ENCODE measurements at places on chromosomes 5 and 9.

GRCh38 chr5:43514025-43514424 lies 923 bp downstream of the C5orf34 start:
- DNase-seq, result no peak

GRCh38 chr9:91197232-91198181 lies 164.2 kb downstream of the AUH start:
- DNase-seq, result peak; percentile 13

- no peak for DNase-seq
These were observed 38.4 kb downstream of the SMC5 start for GRCh38 chr9:70297141-70297540.

GRCh38 chr5:107215611-107216010 lies 455.1 kb downstream of the EFNA5 start:
- DNase-seq, result no peak

GRCh38 chr9:116064970-116065369 lies 88.6 kb upstream of the PAPPA start:
- no peak for DNase-seq

DNA sequence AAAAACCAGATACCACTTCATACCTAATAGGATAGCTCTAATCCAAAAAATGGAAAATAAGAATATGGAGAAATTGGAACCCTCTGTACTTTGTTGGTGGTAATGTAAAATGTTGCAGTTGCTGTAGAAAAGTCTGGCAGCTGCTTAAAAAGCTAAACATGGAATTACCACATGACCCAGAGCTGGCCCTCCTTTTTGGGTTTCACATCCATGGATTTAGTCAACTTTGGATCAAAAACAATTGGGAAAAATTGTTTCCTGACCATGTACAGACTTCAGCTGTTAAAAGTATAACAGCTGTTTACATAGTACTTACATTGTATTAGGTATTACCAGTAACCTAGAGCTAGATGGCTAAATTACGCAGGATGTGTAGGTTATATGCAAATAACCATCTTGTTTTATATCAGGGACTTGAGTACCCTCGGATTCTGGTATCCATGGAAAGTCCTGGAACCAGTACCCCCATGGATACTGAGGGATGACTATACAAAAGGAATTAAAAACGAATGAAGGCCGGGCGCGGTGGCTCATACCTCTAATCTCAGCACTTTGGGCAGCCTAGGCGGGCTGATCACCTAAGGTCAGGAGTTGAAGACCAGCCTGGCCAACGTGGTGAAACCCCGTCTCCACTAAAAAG lies 15.8 kb downstream of the DNAJA1 start:
- DNase-seq, result no peak

GRCh38 chr9:105138306-105138801 lies 106.1 kb upstream of the SLC44A1 start:
- no peak for DNase-seq

DNA sequence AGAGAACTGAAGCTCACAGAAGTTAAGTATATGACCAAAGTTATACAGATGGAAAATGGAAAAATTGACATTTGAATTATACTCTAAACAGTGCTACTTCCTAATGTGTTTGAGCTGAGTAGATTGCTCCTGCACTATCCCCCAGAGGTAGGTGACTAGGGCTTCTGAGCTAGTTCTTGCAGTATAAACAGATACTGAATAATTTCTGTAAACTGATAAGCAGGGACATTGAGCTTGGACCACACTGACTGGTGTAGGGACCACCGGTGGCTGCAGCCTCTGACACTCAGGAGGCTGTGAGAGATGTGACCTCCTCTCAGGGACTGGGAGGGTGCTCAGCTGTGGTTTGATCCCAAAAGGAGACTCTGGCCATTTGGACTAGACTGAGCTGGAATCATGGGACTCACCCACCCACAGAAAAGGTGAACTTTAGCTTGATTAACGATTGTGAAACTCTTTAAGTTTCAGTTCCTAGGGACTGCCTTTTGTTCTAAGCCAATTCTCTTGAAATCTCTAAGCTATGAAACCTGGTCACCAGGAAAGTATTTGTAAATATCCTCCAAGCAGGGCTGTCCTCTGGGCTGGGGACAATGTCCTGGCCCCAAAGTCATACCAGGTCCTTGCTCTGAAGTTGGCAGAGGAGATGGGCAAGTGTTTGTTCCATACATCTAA lies 291.5 kb downstream of the SEC61B start:
- no peak for DNase-seq

DNA sequence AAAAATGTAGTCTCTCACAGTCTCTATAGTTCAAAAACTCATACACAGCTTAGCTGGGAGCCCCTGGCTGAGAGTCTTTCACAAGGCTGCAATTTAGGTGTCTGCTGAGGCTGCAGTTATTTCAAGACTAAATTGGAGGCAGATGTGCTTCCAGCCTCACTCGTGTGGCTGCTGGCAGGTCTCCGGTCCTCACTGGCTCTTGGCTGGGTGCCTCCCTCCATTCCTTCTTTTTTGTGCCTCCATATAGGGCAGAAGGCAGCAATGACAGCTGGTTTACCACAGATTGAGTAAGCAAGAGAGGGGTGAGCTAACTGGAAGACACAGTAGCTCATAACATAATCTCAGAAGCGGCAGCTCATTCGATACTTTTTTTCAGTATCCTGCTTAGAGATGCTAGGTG lies 2167.7 kb upstream of the WWC1 start:
- no peak for DNase-seq

- DNase-seq, result no peak
These were observed 165.7 kb upstream of the SMC2 start for GRCh38 chr9:103928442-103928841.

- DNase-seq, result no peak
These were observed 16.7 kb upstream of the TNFSF8 start for GRCh38 chr9:114947058-114947457.

DNA sequence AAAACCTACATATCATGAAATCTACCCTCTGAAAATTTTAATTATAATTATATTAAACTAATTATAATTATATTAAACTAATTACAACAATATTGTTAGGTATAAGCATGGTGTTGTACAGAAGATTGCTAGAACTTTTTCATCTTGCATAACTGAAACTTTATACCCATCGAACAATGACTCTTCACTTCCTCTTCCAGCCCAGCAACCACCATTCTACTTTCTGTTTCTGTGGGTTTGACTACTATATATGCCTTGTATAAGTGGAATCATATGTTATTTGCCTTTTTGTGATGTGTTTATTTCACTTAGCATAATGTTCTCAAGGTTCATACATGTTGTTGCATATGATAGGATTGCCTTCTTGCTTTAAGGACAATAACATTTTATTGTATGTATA lies 274.2 kb upstream of the CCNH start:
- DNase-seq, result no peak

DNA sequence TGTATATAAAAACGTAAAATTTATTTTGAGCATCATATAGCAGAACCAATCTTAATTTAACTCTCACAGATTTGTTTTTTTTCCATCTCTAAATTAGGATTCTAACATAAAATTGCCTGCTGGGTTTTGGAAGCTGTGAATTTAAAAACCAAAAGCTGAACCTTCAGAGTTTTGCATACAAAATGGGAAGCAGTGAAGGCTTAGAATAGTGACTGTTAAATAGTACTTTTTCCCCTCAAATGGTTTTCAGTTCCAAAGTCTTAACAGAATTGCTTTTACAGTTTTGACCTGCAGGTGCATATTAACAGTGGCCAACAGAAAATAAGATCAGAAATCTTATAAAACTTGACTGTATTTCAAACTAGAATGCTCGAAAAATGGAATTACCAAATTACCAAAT lies 55.1 kb upstream of the LVRN start:
- DNase-seq, result no peak

DNA sequence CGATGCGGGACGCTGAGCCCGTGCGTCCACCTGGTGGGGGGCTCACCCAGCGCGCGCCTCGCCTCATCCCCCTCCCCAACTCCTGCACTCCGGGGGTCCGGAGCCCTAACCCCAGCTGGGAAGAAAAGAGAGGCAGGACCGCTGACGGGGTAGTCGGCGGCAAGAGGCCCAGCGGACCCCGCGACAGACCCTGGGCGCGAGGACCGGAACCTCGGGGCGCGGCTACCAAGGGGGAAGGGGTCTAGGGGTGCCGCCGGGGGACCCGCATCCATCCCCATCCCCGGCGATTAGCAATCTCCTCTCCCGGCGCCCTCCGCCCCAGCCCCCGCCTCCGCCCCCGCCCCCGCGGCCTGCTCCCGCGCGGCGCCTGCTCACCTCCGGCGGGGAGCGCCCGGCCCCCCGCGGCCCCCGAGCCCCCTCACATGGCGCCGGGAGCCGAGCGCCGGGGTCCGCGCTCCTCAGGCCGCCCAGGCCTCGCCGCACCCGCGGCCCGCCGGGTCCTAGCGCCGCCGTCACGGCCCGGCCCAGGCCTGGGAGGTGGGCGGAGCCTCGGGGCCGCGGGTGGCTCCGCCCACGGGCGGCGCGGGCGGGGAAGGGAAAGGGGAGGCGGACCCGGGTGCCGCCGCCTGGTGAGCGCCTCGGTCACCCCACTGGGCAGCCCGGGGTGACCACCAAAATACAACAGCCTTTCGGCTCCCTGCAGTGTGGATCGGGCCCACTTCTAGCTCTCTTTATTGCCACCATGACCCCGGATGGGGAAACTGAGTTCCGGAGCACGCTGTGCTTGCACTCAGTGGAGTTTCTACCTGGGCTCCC lies at the start of gene ST6GALNAC6:
Gene ST6GALNAC6 (minus strand): TSS at position 476 of the 816 bp plus-strand sequence. CDS start 1,622 bp downstream, outside the sequence.
- DNase-seq, result peak; percentile 62

DNA sequence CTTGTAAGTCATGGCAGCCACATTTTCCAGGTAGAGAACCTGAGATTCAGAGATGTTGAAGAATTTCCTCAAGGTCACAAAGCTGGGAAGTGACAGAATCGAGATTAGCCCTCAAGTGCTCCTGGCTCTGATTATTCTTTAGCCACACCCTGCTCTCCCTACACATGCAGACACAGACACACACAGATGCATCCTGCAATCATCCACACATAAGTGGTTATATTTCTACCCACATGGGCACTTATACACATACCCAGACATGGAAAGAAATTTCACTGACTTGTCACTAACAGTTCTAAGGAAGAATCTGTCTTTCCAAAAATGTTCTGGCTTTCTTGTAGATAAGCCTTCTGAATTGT lies 32.2 kb upstream of the GALNT10 start:
- DNase-seq, result no peak

- DNase-seq, result no peak
These were observed 333.6 kb downstream of the CSNK1G3 start for GRCh38 chr5:123845356-123846100.

- no peak for DNase-seq
These were observed 82.6 kb upstream of the ADAMTS19 start for GRCh38 chr5:129377504-129377903.

DNA sequence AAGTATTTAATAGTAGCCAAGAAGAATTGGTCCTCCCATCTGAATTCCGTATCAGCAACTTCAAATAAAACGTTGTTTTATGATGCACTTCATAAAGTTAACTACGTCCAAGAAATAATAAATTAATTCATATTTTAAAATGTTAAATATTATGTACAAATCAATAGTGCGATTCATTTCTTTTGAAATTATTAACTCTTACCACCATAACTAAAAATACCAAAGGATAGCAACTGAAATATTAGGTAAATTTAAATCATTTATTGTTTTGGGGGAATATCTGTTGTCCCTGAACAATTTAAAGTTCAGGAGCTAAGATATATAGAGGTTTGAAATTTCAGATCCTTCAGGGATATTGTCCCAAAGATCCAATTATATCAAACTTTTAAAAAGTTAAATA lies at the start of gene OR2K2:
Gene OR2K2 (minus strand): TSS at position 101 of the 400 bp plus-strand sequence. CDS start 1,791 bp downstream, outside the sequence.
- DNase-seq, result no peak

- DNase-seq, result no peak
These were observed 60.0 kb upstream of the TYRP1 start for GRCh38 chr9:12633016-12633765.

GRCh38 chr5:52853650-52854049 lies 65.9 kb downstream of the ITGA1 start:
- no peak for DNase-seq

DNA sequence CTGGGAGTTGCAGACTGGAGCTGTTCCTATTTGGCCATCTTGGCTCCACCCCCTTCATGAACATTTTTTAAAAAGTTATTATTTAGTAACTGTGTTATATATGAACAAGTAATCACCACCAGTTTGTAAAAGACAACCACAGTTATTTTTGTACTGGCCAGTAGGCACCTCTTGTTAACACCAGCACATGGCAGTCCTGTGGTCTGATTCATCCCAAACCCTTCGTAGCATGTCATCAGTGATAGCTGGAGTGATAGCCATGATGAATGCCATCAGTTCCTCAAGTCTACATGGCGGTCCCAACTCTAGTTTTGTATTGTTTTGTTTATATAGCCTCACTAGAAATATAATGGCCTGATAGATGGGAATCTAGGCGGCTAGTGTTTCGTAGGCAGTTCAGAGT lies 74.2 kb downstream of the CDC42SE2 start:
- DNase-seq, result no peak

DNA sequence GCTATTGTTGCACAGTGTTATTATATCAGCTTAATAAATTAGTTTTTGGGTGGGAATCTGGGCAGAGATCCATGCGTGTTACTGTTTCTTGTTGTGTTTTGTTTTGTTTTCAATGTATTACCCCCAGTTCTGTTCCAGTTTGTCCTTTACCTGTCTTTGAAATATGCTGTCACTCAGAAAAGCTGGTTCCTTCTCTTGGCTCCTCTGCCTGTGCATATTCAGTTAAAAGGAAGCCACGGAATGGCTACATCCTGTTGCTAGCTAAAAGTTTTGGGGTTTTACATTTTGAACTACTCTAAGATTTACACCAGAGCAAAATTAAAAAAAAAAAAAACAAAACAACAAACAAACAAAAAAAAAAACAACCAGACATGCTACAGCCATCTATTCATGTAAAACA lies 374.9 kb upstream of the RORB start:
- no peak for DNase-seq

GRCh38 chr9:134830126-134830525 lies 50.5 kb upstream of the FCN2 start:
- no peak for DNase-seq

GRCh38 chr5:81045389-81045807 lies 85.2 kb downstream of the RASGRF2 start:
- DNase-seq, result no peak

GRCh38 chr5:55604611-55605067 lies 69.9 kb upstream of the PLPP1 start:
- no peak for DNase-seq

- DNase-seq, result no peak
These were observed 286.1 kb downstream of the TRPM3 start for GRCh38 chr9:70835323-70835722.

- no peak for DNase-seq
These were observed 136.9 kb downstream of the ARHGAP26 start for GRCh38 chr5:142906863-142907671.

DNA sequence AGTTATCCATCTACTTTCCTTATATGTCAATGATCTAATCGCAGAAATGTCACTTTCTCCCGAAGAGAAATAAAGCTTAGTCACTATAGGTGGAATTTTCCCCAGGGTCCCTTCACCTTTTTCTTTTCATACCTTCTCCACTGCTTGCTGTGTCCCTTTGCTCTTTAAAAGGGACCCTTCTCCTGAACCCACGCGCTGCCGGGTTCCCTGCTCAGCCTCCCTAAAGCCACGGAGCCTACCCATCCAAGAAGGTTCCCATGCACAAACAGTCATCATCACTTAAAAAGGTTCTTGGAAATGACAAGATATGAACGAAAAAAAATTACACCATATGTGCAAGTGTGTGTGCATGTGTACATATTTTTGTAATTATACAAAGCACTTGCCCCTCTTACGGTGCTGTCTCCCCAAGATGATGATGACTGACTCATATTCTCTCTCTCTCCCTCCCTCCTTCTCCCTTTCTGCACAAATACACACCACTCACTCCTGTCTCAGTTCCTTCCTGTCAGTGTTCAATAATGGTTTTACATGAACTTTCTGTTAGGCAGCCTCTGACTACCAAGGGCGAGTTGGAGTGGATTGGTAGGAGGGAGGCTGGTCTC lies 1.5 kb upstream of the PTPRD start:
- no peak for DNase-seq
